Spinal cord (tissue), 10 donors: ENCODE measurements at places on chromosomes 6 and 20. TPM values are rescaled to one million over a fixed set of nuclear protein-coding genes. Genes with fewer than 3 reads are reported as not detected.

- DNase-seq = no peak
Observed at GRCh38 chr20:12207875-12208274, 290.2 kb downstream of the BTBD3 start.

DNA sequence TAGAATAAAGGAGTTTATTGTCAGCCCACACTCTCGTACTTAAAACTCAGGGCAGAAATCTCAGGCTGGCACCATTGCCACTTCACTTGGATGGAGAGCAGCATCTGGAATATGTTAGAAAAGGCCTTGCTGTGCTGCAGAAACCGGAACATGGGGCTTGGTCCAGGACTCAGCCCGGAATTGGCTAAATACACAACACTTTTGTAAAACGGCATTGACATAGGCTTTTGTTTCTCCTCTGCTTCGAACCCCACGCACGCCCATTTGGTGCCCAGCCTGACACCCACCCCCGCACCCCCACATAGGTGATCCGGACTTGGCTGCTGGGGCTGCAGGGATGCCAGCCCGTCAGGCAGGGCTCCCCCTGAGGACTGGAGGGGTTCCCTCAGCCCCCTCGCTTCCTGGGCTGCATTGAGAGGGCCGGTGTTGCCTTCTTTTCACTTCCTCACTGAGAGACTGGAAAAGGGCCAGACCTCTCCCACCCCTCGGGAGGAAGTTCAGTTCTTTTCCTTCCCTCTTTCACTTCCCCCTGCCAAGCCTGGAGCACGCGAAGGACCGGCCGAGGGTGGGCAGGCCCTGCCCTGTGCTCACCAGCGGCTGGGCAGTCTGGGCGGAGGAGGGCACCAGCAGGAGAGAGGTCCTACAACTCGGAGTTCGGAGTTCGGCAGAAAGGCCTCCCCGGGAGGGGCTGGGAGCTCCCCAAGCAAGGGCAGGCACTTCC lies 17.9 kb upstream of the CST3 start:
- peak; percentile 56 for DNase-seq

GRCh38 chr6:138528956-138529355 lies 29.7 kb upstream of the NHSL1 start:
- no peak for DNase-seq

DNA sequence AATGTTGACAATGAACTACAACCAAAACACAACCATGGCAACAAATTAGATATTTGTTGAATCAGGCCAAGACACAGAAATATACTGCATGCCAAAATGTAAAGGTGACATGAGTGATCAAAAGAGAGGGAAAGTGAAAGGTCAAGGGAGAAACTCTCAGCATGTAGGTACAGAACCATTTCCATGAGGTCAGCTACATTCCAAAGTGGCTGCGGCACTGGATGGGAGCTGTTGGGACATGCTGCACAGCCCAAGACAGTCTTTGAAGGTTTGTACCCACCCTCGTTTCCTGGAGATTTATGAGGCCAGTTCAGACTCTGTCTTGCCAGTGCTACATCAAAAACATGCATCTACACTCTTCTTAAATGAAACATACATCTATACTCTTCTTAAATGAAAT lies 579.9 kb downstream of the BMP2 start:
- DNase-seq = no peak

OPN5 gene
- 0.10 TPM for total RNA-seq
